Bronchial epithelial cell (primary cell): ENCODE measurements at places on chromosomes 4 and X. TPM values are rescaled to one million over a fixed set of nuclear protein-coding genes. Genes with fewer than 3 reads are reported as not detected.

RIBC1 gene
- total RNA-seq: 0.26 and 1.0 TPM in 2 replicates

DNAAF6 gene
- not detected in 2 replicates for total RNA-seq

CLTRN gene
- total RNA-seq: 0.53 and 1.2 TPM in 2 replicates

PRDX4 gene
- 147 and 179 TPM in 2 replicates for total RNA-seq

ARSJ gene
- total RNA-seq: 23.3 and 29.0 TPM in 2 replicates

HSFX1 gene
- total RNA-seq: 0.53 and 0.77 TPM in 2 replicates

CABS1 gene
- not detected in 2 replicates for total RNA-seq

TTC29 gene
- not detected in 2 replicates for total RNA-seq

SSX3 gene
- not detected in 2 replicates for total RNA-seq

TBCK gene
- total RNA-seq: 16.3 and 26.1 TPM in 2 replicates

STK32B gene
- under 0.01 TPM in 1 of 2 replicates, not detected in the other for total RNA-seq

BMX gene
- total RNA-seq: not detected in 2 replicates

MAGED1 gene
- 10.2 and 11.6 TPM in 2 replicates for total RNA-seq

MMRN1 gene
- total RNA-seq: under 0.01 TPM in 1 of 2 replicates, not detected in the other

NR0B1 gene
- total RNA-seq: 0.26 TPM in 1 of 2 replicates, not detected in the other

ZCCHC12 gene
- under 0.01 TPM in 1 of 2 replicates, not detected in the other for total RNA-seq

TEX28 gene
- total RNA-seq: not detected in 2 replicates

MSN gene
- total RNA-seq: 63.2 and 86.1 TPM in 2 replicates

EDA2R gene
- total RNA-seq: 3.8 and 5.3 TPM in 2 replicates

TRIM75 gene
- not detected in 2 replicates for total RNA-seq
